ENCODE measurements at places on chromosomes 5 and 9.

DNA sequence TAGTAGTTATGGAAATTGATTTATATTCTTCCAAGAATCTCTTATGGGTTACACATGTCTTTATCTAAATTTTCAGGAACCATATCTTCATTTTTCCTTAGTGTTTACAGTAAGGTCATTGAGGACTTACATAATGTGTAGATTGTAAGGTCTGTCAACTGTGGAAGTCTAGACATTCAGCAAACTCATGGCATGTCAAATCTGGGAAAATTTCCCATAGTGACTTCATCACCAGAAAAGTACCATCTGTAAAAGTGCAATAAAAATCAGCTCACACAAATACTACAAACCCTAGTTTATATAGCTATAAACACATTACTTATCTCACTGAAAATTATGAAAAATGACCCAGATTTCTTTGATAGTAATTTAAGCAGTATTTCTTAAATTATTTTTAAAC lies 419.4 kb downstream of the MTRR start:
- DNase-seq = no peak

DNA sequence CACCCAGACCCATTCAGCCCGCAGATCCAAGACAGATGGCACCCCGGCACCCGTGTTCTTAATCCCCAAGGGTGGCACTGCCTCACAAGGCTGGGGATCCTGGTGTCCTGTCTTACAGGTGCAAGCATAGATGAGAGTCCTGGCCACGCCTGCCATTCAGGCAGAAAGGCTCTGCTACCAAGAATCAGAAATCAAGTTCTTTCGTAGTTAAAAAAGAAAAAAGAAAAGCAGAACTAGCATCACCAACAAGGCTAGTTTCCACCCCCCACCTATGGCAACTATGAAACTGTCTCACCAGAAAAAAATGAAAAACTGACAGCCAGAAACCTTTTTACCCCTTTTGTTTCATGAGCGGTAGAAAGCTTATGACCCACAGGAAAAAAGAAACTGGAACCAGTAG lies 170.4 kb downstream of the SYK start:
- DNase-seq = no peak

DNA sequence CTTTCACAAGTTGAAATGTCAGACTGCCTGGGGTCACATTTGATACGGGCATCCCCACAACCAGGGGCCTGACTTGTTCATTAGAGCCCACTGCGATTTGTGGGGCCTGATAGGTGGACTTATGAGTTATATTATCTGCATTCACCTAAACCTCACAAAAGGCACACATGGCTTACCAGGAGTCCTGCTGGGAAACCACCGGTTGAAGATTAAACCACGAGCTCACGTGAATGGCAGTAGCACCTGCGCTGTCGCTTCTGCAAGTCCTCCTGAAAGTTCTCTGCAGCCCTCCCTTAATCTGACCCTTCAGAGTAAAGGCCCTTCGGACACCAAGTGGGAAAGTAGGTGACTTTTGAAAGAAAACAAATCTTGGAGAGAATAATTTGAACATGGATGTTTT lies 68.9 kb downstream of the PPIC start:
- no peak for DNase-seq

DNA sequence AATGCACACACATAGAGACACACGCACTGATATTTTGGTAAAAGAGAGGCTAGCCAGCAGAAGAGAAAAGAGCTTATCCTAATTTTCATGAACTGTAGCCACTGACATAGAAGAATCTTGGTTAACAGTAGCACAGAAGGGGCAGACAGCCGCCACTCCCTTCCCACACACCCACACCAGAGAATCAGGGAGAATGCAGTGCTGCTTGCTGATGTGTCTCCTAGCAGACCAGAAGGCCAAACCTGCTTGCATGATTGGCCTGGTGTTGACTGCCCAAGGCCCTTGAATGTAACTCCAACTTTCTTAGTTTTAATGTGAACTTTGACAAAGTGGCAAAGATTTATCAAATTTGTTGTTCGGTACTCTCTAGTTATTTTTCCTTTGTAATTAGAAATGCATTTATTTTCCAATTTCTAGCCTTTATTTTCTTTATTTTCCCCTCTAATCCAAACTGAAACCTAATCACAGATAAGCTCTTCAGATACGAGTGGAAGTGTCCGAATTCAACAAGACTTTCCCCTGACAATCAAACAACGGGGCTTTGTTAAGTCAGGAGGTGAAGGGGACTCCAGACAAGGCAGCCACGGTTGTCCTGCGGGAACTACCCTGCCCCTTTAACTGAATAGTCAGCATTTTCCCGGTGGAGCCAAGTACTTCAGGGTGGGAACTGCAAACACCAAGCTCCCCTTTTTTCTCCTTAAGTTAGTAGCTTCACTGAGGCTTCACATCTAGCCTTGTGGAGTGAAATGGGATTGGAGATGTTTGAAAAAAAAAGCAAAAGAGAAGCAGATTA lies 81.9 kb upstream of the CTSL start:
- no peak for DNase-seq

GRCh38 chr5:95070453-95070852 lies 214.4 kb downstream of the MCTP1 start:
- DNase-seq = no peak

DNA sequence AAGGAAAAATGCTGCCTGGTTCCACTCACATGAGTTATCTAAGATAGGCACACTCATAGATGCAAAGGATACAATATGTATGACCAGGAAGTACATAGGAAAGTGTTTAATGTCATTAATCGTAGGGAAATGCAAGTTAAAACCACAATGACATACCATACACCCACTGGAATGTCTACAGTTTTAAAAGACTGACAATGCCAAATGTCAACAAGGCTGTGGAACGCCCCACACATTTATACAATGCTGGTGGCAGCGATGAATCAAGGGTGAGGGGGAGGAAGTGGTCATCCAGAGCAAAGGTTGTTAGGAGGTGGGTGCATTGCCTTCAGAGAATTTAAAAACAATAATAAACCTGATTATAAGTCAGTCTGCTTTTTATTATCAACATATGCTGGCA lies 437.8 kb downstream of the ARHGEF28 start:
- DNase-seq = no peak

- DNase-seq = no peak
These were observed 576.7 kb upstream of the ADAMTS16 start for GRCh38 chr5:4563400-4563799.

- no peak for DNase-seq
These were observed 265.4 kb downstream of the DTWD2 start for GRCh38 chr5:118723021-118723338.

DNA sequence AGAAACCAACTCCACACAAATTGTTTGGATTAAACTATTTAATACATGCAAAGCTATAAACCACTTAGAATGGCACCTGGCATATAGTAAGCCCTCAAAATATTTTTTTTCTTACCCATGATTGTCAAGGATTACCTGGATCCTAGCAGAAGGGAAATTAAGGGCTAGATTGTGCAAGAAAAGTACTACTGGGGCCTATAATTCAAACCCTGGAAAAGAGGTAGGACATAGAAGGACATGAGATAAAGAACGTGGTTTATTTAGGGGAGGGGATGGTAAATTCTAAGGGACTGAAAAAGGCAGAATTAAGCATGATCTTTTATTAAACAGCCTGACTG lies 14.9 kb upstream of the ARL15 start:
- DNase-seq = no peak

GRCh38 chr9:124251605-124252378 lies 6.0 kb upstream of the NEK6 start:
- DNase-seq = peak; percentile 63

- no peak for DNase-seq
These were observed 7.4 kb upstream of the DAP start for GRCh38 chr5:10768328-10768899.

GRCh38 chr5:113036826-113037225 lies 60.2 kb downstream of the DCP2 start:
- no peak for DNase-seq

GRCh38 chr9:35570709-35571504 lies 34.2 kb upstream of the TESK1 start:
- no peak for DNase-seq

- no peak for DNase-seq
These were observed 14.9 kb downstream of the UNC5A start for GRCh38 chr5:176825234-176825633.

DNA sequence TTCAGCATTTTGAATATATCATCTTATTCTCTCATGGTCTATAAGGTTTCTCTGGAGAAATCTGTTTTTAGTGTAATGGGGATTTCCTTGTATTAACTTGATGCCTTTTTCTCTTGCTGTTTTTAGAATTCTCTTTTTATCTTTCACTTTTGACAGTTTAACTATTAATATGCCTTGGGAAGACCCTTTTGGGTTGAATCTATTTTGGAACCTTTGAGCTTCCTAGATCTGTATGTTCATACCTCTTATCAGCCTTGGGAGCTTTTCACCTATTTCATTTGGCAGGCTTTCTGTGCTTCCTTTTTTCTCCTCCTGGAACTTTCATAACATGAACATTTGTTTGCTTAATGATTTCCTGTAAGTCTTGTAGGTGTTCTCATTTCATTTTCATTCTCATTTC lies 22.2 kb downstream of the RCL1 start:
- DNase-seq = no peak

- no peak for DNase-seq
These were observed 169.8 kb upstream of the STK32A start for GRCh38 chr5:147065071-147065470.

- DNase-seq = no peak
These were observed 46.9 kb upstream of the UBAC1 start for GRCh38 chr9:136007934-136008692.

GRCh38 chr5:72817671-72818266 lies 1.3 kb downstream of the TNPO1 start:
- DNase-seq = no peak

DNA sequence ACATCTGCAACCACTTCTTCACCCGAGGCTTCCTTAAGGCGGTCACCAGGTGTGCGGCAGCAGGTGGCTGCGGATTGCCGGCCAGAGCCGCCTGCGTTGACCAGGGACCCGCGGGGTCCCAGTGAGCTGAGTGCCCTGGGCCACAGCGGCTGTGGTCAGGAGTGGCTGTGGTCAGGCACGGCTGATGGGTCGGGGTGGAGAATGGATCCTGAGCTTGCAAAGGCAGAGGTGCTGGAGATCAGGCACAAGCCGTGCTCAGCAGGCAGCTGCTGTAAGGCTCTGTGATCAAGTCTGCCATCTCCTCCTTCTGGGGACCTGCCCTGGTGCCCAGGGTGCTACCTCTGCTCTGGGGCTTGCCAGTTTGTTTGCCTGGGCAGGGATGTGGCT lies 2.1 kb downstream of the UAP1L1 start:
- no peak for DNase-seq

DNA sequence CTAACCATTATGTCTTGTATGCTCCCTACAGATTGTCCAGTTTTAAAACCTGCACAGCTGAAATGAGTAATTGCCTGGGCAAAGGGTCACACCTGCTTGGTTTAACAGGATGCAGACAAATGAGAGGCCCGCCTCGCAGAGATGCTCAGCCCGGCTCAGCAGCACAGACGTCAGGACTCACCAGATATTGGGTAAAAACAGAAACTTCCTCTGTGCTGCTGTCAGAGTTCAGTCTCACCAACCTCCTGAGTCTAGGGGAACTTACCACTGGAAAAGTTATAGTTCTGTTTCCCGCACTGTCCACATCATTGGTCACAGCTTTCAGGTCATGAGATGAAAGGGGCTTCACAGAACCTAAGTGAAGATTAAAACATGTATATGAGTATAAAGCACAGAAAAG lies 152.5 kb downstream of the ESM1 start:
- no peak for DNase-seq

GRCh38 chr5:169707686-169708085 lies 70.6 kb downstream of the DOCK2 start:
- no peak for DNase-seq

Data from NCI-H446 (cell line).